ENCODE measurements at places on chromosomes 6 and 20.

GRCh38 chr6:20148433-20148832 lies 63.8 kb downstream of the MBOAT1 start:
- no peak for DNase-seq

DNA sequence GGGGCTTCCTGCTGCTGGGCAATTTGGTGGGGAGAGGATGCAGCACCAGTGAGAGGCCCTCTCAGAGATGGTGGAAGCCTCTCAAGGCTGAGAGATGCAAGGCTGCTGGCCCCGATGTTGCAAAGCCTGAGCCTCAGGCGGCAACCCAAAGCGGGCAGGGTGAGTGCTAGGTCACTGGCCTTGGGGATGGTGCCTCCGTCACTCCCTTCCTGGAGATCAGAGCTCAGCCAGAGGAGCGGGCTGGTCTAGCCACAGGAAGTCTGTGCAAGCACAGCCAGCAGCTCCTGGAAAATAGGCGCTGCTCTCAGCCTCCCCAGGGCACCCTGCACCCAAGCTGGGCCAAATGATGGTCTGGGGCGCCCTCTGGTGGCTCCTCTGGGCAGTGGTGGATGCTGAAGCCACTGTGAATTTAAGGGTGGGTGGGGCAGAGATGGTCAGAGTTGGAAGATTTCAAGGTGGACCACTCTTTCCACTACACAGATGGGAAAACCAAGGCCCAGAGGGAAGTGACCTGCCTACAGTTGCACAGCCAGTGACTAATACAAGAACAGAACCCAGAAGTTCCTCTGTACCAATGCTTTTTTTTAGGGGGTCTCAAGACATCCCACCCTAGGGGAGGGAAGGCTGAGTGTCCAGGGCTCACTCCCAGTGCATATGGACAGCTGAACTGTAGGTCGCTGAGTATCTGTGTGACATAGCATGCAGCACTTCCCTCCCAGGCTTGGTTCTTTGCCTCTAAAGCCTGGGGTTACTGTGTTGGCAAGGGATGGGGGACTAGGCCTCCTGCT lies 20.8 kb downstream of the C20orf203 start:
- peak; percentile 91 for DNase-seq

DNA sequence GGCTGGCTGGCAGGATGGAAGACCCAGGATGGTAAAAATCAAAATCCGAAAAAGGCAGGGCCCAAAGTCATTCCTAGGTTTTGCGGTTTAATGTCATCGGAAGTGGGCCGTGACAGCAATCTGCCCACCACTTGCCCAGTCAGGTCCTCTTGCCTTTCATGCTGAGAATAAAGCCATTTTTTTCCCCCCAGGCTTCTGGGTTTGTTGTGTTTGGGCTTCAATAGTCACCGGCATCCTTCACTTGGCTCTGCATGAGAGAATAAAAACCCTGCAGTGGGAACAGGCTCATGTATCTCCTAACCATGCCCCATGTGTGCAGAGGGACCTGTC lies 56.1 kb downstream of the MEP1A start:
- DNase-seq, result no peak

DNA sequence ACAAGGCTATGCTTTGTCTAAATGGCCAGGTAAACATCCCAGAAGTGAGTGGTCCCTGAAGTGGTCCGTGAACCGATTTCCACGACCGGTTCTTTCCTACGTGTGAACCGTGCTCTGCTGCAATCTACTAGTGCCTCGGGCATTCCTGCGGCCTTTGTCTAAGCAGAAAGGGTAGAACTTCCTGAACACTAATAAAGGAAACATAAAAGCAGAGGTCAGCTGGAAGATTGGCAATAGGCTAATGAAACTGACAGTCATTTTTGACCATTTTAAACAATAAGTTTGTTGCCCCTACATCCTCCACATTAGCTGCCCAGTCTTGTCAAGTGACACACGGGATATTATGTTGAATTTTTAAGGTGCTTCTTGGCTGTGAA lies 410.0 kb downstream of the PLCB1 start:
- DNase-seq, result no peak

GRCh38 chr6:152636021-152636608 lies 1.0 kb downstream of the SYNE1 start:
- DNase-seq, result no peak

DNA sequence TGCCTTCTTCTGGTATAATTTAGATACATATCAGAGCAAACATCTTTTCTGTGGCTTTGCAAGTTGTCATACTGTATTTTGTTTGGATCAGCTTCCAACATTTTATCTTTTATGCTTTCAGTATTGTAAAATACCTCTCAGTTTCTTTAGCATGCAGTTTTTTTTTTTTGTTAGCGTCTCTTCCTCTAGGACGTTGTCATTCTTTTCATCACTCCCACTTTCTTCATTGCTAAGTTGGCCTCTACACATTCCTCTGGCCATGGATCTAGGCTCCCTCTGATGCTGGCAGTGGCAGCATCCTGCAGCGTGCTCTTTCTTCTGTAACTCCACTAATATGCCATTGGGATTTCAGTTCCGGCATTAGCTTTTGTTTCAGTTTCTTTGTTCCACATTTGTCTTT lies 21.7 kb downstream of the RPRD1B start:
- DNase-seq, result no peak

GRCh38 chr6:105747823-105748405 lies 338.2 kb upstream of the PRDM1 start:
- DNase-seq, result no peak

- DNase-seq, result no peak
Observed at GRCh38 chr6:147257760-147258159, 53.5 kb downstream of the STXBP5 start.

DNA sequence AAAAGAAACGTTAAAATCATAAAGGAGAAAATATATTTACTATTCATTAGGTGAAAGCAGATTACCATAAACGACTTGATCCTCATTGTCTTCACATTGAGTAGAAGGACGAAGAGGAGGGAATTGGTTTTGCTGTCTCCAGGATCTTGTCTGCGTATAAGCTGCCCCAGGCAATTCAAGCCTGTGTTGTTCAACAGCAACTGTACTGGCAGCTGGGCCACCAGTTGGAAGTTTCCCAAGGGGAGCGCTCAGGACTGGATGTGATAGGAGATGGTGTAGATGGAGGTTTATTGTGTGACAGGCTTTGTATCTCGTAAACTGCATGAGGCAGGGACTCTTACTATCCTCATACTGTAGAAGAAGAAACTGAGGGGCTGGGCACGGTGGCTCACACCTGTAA lies 3.9 kb upstream of the FANCE start:
- no peak for DNase-seq

GRCh38 chr6:2794171-2794730 lies 29.1 kb downstream of the WRNIP1 start:
- peak; percentile 32 for DNase-seq

- DNase-seq, result no peak
Observed at GRCh38 chr20:24998121-24998520, 5.6 kb upstream of the APMAP start.

GRCh38 chr6:33750244-33750991 lies 3.7 kb upstream of the IP6K3 start:
- DNase-seq, result no peak

DNA sequence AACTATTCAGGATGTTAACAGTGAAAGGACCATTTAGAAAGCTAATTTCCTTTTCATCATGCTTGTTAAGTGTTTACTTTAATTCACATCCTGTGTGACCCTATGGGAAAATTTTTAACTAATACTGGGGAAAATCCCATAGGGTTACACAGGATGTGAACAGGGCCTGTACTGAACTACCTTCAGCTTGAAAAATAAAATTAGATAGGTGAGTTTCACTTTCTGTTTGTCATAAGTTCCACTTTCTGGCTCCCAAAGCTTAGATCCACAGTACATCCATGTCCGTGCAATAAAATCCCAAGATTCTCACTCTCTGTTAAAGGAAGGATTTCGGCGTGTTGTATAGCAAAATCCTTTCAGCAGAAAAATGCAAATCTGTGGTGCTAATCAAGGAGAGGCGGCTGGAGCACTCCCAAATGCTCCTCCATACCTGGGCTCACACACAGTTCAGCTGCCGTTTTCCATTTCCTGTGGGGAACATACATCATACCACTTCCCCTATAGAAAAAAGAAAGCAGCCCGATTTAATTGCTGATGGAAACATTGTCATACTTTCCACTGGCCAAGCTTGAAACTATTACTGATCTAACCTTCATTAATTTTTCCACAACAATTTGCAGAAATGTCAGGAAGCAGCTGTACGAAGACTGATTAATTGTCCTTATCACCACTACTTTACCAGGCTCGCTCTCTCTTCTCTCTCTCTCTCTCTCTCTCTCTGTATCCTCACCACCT lies 125.2 kb downstream of the HIVEP2 start:
- no peak for DNase-seq

DNA sequence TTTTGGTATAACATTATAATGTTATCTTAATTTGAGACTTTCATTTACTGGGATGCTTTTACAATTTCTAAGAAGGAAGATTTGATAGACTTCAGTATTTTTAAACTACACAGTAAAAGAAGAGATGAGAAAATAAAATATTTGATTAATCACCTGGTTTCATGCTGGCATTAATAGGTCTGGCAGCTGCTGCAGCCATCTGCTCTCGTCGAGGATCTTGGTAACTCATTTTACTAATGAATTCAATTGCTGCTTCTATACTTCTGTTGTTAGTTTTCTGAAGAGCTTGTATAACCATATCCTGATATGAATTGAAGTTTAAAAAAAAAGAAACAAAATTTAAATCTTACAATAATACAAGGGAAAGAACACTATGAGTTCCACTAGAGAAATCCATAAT lies 23.0 kb downstream of the LATS1 start:
- DNase-seq, result no peak

- DNase-seq, result no peak
Observed at GRCh38 chr20:61683721-61684120, 382.0 kb downstream of the TAF4 start.

DNA sequence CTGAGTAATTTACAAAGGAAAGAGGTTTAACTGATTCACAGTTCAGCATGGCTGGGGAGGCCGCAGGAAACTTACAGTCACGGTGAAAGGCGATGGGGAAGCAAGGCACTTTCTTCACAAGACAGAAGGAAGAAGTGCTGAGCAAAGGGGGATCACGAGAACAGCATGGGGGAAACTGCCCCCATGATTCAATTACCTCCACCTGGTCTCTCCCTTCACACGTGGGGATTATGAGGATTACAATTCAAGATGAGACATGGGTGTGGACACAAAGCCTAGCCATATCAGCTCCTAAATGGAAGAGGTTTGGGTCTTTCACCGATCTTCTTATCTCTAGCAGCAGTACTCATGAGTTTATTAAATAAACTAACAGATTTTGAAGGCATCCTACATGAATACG lies 152.9 kb upstream of the RUNX2 start:
- DNase-seq, result no peak

All from trophoblast cell (in vitro differentiated cells and primary cell).